Activated CD8-positive, alpha-beta T cell treated with anti-CD3 and anti-CD28 coated beads, Interleukin-2, amount 10 ng/mL, durations not matched to agents 7 days and 5 days (primary cell): ENCODE measurements at places on chromosomes 1 and 21.

- DNase-seq = no peak
Measured at GRCh38 chr1:203069030-203069747, 16.6 kb downstream of the MYOG start.

GRCh38 chr1:229004066-229004833 lies 266.7 kb upstream of the RAB4A start:
- no peak for DNase-seq

DNA sequence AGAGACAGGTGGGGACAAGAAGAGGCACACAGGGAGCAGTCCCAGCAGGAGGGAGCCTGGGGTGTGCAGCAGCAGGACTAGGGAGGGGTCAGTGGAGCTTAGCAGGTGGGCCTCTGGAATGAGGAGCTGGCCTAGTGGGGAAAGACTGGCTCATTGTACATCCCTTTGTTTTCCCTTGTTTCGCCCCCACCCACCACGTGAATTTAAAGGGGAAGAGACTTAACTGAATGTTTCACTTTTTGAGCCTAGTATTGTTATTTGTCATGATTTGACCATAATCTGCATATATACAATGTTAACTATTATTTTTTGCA lies 181.7 kb downstream of the DHRS3 start:
- no peak for DNase-seq

DNA sequence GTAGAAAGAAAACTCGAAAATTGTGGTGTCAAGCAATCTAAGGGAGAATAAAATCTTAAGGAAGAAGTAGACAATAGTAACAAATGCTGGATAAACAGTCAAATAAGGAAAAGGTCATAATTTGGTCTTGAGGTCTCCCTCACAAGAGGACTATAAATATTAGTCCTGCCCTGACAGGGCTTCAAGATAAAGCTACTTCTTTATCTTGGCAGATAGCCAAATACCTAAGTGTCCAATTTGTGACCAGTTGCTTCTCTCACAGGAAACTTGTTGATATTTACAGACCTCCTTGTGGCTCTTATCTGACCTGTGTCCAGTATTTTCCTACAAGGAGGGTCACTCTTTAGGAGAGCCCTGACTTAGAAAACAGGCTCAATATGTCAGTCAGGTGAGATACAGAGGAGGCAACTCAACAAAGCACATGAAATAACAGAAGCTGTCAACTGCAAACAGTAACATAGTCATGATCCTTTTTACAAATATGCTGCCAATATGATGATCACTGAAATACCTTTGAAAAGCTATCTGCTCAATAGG lies 88.8 kb downstream of the TNNI3K start:
- DNase-seq = no peak

GRCh38 chr1:234755449-234755863 lies 145.5 kb upstream of the IRF2BP2 start:
- DNase-seq = no peak

DNA sequence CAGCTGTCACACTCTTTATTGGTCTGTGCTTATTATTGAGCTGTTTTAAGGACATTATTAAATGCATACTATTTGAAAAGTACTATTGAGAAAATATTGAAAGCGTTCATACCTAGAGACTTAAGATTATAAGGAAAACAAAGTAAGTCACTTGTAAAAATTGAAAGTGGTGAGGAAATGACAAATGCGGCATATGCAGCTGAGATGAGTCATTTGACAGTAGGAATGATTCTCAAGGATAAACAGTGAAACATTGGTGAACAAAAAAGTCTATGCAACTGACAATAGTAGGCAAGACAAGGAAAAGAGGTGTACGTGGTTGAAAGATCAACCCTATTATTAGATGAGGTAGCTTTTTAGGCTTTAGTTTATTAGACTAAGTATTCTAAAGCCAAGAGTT lies 82.6 kb upstream of the MAP10 start:
- DNase-seq = no peak

- DNase-seq = no peak
Measured at GRCh38 chr1:79371802-79372201, 365.3 kb upstream of the ADGRL4 start.

DNA sequence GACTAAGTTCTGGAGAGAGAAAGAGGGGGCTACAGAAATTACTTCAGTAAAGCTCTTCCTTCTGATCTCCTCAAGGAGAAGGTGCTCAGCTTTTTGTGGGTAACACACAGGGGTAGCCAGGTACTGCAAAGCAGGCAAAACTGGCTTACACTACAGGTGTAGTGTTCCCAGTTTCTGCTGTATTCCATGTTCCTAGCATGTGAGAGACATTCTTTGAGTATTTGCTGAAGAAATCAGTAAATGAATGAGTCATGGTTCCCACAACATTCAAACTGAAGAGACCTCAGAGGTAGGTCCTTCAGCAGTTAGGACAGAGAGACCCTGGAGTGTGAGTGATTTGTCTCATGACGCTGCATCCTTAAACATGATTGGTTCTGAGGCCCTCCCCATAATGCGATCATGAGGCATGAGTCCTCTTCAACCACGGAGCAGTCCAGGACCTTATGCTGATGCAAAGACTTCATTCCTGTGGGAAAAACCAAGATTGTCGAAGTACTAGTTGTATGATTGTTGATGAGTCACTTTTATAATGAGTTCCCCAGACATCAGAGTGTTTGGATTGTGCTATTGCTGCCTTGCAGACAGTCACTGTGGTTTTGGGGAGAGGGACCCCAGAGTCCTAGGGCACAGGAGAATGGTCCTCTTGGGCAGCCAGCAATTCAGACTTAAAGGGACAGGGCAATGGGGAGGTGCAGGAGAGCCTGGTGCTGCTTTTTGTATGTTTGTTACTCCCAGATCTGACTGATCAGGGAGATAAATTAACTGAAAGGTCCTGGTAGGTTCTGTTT lies 2.7 kb upstream of the OR10J4 start:
- DNase-seq = no peak

DNA sequence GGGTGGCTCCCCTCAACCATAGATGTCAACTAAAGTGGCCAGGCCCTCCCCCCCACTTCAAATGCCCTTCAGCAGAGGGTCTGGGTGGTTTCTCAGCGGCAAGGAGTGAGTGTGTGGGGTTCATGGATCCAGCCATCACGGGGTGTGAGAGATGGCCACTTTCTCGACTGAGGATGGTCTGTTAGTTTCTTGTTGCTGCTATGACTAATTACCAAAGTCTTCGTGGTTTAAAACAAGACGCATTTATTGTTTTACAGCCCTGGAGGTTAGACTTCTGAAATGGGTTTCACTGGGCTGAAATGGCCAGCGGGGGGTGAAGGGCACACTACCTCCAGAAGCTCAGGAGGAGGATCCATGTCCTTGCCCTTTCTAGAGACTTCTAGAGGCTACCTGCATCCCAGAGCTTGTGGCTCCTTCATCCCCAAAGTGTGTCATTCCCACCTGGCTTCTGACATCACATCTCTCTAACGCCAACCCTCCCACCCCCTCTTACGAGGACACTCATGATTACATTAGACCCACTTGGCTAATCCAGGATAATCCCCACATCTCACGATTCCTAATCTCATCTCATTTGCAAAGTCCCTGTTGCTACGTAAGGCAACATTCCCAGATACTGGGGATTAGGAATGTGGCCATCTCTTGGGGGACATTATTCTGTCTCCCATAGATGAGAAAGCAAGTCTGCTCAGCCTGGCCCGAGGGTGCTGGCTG lies 53.0 kb downstream of the EPHB2 start:
- no peak for DNase-seq

- no peak for DNase-seq
Measured at GRCh38 chr1:24045771-24046170, 65.6 kb upstream of the SRSF10 start.

- DNase-seq = no peak
Measured at GRCh38 chr1:24562625-24563024, 6.7 kb downstream of the NCMAP start.

DNA sequence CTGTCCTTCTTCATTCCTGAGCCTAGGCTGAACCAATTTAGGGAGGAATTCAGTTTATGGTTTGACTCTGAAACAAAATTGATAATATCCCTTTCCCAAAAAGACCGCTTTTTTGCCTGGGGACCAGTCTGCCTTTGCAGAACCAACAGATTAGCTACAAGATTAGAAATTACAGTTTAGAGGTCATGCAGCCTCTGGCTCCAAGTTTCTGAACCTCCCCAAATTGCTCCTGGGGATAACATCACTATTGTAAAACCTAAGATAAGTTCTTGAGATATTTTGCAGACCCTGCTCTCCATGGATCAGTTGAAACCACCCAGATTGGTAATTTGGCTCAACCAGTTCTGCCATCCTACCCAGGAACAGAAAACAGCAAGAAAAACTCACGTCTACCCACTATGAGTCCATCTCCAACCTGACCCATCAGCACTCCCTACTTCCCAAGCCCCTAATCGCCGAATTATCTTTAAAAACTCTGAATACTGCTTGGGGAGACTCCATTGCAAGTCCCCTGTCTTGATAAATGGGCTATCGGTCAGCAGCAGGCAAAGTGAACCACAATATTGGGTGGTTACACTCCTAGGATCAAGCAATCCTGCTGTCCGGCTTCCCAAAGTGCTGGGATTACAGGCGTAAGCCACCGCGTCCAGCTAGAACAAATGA lies 605 bp upstream of the RABGGTB start:
- DNase-seq = no peak

GRCh38 chr1:74766579-74766978 lies 33.6 kb downstream of the TYW3 start:
- no peak for DNase-seq

GRCh38 chr1:88221411-88221810 lies 462.7 kb upstream of the PKN2 start:
- no peak for DNase-seq

- no peak for DNase-seq
Measured at GRCh38 chr1:119483441-119484200, 23.4 kb upstream of the HSD3B1 start.

GRCh38 chr1:214467078-214467585 lies 84.3 kb downstream of the PTPN14 start:
- no peak for DNase-seq

DNA sequence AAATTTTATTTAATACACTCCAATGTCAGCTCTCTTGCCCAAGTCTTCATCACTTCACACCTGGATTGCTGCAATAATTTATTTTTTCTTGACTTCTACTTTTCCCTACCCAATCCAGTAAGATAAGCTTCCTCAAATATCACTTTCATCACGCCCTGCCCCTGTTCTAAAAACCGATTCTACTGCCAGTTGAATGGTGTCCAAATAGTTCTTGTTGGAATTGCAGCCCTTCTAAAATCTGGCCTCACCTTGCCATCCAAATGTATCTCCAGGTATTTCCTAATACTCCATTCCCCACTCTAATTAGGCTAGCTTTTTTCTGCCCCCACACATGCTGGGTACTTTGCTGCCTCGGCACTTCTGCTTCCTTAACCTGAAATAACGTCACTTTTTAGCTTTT lies 152.5 kb downstream of the HMCN1 start:
- no peak for DNase-seq

GRCh38 chr1:55050283-55050682 lies 10.9 kb downstream of the PCSK9 start:
- no peak for DNase-seq

GRCh38 chr1:168340781-168341482 lies 60.3 kb downstream of the TBX19 start:
- peak; percentile 33 for DNase-seq

GRCh38 chr1:44300852-44301251 lies 54.2 kb downstream of the ERI3 start:
- DNase-seq = no peak

DNA sequence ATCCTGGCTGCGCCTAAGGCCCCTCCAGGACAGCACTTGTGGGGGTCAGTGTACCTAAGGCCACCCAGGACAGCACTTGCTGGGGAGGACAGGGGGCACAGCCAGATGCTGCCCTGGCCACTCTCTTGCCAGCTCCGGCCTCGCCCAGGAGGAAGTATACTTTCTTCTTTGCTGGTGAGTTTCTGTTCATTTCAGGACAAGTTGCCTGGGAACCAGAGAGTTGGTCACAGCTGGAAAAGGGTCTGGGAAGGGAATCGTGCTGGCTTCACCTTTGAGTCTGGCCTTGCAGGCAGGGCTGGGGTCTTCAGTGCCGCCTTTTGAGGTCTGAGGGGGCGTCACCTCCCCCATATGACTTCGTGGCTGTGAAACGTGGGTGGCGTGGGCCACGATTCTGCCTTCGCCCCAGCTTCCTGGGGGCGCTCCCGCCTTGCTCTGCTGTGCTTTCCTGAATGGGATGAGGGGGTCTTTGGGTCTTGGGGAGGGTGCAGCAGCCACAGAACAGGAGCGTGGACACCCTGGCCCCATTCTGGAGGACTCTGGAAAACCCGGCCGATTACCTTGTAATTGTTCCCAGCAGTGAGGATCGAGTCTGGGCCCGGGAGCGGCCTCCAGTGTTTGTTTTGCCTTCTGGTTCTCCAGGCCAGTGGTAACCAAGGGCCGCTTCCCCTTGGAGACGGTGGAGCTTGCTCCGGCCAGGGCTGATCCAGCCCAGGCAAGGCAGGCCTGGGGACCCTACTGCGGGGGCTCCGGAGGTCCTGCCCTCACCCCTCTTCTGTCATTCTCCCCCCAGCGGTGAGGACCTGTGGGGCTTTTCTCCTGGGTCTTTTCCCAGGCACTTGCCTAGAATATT lies 45.9 kb downstream of the SPSB1 start:
- DNase-seq = no peak

DNA sequence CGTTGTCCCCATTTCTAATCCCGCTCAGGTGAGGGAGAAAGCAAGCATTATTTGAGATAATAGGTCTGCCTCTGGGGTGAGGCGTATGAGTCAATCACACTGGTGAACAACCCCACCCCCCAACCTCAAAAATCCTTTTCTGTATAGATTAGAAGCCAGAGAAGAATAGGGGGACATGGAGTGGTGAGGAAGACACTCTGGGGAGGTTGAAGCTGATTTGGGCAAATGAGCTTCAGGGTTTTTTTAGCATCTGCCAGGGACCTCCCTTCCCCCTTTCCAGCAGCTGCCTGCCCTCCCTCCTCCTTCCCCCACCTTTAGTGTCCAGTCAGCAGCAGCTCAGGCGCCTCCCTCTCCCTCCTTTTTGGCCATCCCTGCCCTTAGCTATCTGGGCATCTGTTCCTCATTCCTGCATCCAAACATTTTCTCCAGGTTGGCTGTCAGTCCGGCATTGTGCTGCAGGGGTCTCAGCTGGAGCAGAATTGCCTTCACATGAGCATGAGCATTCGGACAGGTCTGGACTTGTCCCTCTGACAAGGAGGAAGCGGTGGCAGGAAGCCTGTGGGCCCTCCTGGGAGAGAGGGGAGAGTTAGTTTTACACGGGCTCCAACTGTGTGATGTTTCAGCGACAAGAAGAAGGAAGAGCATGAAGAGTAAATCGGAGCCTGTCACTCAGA lies 30.8 kb upstream of the PTGFRN start:
- peak; percentile 37 for DNase-seq

- DNase-seq = no peak
Measured at GRCh38 chr1:75787524-75787923, 1.5 kb downstream of the RABGGTB start.

GRCh38 chr1:35364741-35365140 lies 96.2 kb downstream of the ZMYM4 start:
- no peak for DNase-seq
